Activated CD8-positive, alpha-beta T cell treated with anti-CD3 and anti-CD28 coated beads for 36 hours (primary cell): ENCODE measurements at places on chromosomes 2 and 18. TPM values are rescaled to one million over a fixed set of nuclear protein-coding genes. Genes with fewer than 3 reads are reported as not detected.
A peak's percentile ranks its signal among the peaks of the same experiment; 100 is the strongest.

DNA sequence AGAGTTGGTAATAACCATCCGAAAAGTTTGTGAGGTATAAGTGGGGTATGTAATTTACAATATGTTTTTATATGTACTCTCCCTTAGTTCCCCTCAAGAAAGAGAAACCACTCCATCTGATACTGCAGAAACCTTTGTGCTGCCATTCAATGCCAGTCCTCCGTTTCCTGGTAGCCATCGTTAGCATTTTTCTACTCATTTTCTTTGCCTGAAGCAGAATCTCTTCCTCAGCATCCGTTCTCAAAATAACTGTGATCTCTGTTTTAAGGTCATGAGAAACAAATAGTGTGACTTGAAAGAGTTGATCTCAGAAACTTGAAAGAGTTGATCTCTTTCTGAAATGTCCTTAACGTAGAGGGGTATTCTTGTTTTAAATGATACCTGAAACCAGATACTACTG is 996 bp downstream of the PTCD3 start:
- H3K4me1 ChIP-seq = peaks cover 53% of the 10 kb centered on the region
- DNase-seq = no peak
- H3K27me3 ChIP-seq = no peaks in the 10 kb centered on the region
- peaks cover 65% of the 10 kb centered on the region for H3K36me3 ChIP-seq
- peak overlapping the region; percentile 98 for H3K27ac ChIP-seq

- H3K27ac ChIP-seq = no peak overlapping the region
- no peaks in the 10 kb centered on the region for H3K27me3 ChIP-seq
- no peak for DNase-seq
- no peak overlapping the region for H3K4me3 ChIP-seq
- no peaks in the 10 kb centered on the region for H3K36me3 ChIP-seq
These were observed 165.0 kb downstream of the ZEB2 start for GRCh38 chr2:144354953-144355352.

- no peak overlapping the region for H3K27ac ChIP-seq
- H3K27me3 ChIP-seq = peaks cover 2% of the 10 kb centered on the region
- DNase-seq = no peak
- H3K4me1 ChIP-seq = peaks cover 19% of the 10 kb centered on the region
- no peak overlapping the region for H3K4me3 ChIP-seq
These were observed 21.0 kb upstream of the RHOB start for GRCh38 chr2:20425884-20426283.

GRCh38 chr2:1990724-1991123 is 246.4 kb upstream of the PXDN start:
- no peak overlapping the region for H3K27ac ChIP-seq
- H3K4me1 ChIP-seq = peaks cover 2% of the 10 kb centered on the region
- H3K4me3 ChIP-seq = no peak overlapping the region
- no peak for DNase-seq
- H3K36me3 ChIP-seq = no peaks in the 10 kb centered on the region

- H3K4me3 ChIP-seq = no peak overlapping the region
- no peaks in the 10 kb centered on the region for H3K4me1 ChIP-seq
- H3K27me3 ChIP-seq = no peaks in the 10 kb centered on the region
- DNase-seq = no peak
These were observed 115.2 kb downstream of the ACVR1 start for GRCh38 chr2:157760949-157761348.

DNA sequence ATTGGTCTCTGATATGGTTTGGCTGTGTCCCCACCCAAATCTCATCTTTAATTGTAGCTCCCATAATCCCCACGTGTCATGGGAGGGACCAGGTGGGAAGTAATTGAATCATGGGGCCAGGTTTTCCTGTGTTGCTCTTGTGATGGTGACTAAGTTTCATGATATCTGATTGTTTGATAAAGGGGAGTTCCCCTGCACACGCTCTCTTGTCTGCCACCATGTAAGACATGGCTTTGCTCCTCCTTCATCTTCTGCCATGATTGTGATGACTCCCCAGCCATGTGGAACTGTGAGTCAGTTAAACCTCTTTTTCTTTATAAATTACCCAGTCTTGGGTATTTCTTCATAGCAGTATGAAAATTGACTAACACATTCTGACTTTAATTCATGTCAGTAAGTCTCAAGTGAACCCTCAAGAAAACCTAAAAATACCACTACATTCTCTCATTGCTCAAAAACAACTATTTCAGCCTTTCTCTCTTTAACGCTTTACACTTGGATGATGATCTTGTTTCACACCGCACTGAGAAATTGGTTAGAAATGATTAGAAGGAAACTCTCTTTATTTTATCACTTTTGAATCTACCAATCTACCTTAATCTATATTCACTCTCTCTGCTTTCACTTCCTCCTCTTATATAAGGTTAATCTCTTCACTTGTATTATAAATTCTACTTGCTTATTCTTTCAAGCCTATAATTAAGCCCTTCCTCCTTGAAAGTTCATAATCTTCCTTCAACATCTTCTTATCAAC is 110.1 kb downstream of the GALR1 start:
- peaks cover 20% of the 10 kb centered on the region for H3K27me3 ChIP-seq
- no peaks in the 10 kb centered on the region for H3K4me1 ChIP-seq
- DNase-seq = no peak
- H3K4me3 ChIP-seq = no peak overlapping the region
- peaks cover 2% of the 10 kb centered on the region for H3K36me3 ChIP-seq

- H3K27ac ChIP-seq = no peak overlapping the region
- H3K27me3 ChIP-seq = peaks cover 6% of the 10 kb centered on the region
- H3K4me3 ChIP-seq = no peak overlapping the region
- H3K4me1 ChIP-seq = no peaks in the 10 kb centered on the region
- no peaks in the 10 kb centered on the region for H3K36me3 ChIP-seq
- no peak for DNase-seq
These were observed 417.1 kb upstream of the ZEB2 start for GRCh38 chr2:144937066-144937465.

- H3K36me3 ChIP-seq = peaks cover 18% of the 10 kb centered on the region
- peak; percentile 38 for DNase-seq
- no peaks in the 10 kb centered on the region for H3K27me3 ChIP-seq
- H3K4me3 ChIP-seq = no peak overlapping the region
- peak overlapping the region; percentile 57 for H3K27ac ChIP-seq
- peaks cover 52% of the 10 kb centered on the region for H3K4me1 ChIP-seq
These were observed 215.4 kb upstream of the ITGA4 start for GRCh38 chr2:181241797-181242196.

- no peak for DNase-seq
- no peak overlapping the region for H3K27ac ChIP-seq
- no peak overlapping the region for H3K4me3 ChIP-seq
- peaks cover 20% of the 10 kb centered on the region for H3K36me3 ChIP-seq
- H3K4me1 ChIP-seq = peaks cover 18% of the 10 kb centered on the region
These were observed 2.8 kb downstream of the WDR54 start for GRCh38 chr2:74424139-74424992.

DNA sequence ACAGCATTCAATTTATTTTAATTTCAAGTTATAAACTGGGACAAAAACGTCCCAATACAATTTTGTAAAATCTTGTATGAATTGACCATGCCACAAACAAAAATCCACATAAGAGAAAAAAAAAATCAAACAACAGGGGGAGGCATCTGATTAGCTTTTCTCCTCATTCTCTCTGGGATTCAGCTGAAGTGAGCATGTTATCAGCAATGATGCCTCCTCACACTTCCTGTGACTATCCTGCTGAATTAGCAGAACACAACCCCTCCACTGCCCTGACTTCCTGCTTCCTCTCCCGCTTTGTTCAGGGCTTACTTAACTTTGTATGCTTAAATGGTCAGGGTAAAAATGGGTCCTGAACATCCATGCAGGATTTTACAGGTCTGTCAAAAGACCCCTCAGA is 132.2 kb upstream of the ITGB6 start:
- H3K27me3 ChIP-seq = no peaks in the 10 kb centered on the region
- H3K27ac ChIP-seq = peak overlapping the region; percentile 76

DNA sequence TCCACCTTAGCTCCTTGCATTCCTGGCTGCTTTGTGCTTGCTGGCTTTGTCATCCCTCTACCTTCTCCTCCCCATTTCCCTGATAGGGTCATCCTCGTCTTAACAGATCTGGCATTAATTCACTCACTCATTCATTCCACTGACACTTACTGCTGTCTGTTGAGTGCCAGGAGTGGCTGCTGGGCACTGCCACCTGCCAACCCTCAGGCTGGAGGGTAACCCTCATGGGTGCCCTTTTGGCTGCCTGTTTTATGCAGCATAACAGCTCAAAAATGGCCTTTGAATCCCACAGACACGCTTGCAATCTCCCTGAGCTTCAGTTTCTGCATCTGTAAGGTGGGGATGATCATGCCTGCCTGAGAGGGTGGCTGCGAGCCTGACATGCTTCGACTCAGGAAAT is 25.2 kb downstream of the FHOD3 start:
- H3K27ac ChIP-seq = no peak overlapping the region
- DNase-seq = no peak
- peaks cover 2% of the 10 kb centered on the region for H3K36me3 ChIP-seq
- peaks cover 22% of the 10 kb centered on the region for H3K27me3 ChIP-seq
- H3K4me1 ChIP-seq = no peaks in the 10 kb centered on the region

GRCh38 chr2:69238449-69239031 is 148.5 kb downstream of the GFPT1 start:
- no peak for DNase-seq
- no peaks in the 10 kb centered on the region for H3K4me1 ChIP-seq

VWA3B gene
- not detected for total RNA-seq

LIPG gene
- 0.18 TPM for total RNA-seq

COPS7B gene
- total RNA-seq = 51.3 TPM

RAD51AP2 gene
- total RNA-seq = not detected

SH3RF3 gene
- 2.3 TPM for total RNA-seq

ANKRD62 gene
- total RNA-seq = not detected

FBXO11 gene
- 48.1 TPM for total RNA-seq
